ENCODE measurements at places on chromosomes 2 and 18.

DNA sequence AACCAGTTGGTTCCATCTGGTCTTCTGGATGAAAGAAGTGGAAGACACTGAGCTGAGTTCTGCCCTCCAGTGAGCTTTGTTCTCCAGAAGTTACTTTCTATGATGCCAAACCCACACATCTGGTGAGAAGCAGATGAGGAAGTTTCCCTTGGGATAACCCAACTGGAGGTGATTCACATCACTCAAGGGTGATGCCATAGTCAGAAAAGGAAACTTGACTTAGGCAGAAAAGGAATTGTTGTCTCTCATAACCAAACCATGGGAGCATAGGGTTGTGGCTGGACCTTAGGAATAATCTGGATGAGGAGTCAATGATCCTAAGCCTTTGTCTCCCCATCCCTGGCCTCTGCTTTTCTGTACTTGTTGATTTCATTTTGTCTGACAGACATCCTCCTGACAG is 43.7 kb downstream of the CDC42EP3 start:
- DNase-seq, result no peak

DNA sequence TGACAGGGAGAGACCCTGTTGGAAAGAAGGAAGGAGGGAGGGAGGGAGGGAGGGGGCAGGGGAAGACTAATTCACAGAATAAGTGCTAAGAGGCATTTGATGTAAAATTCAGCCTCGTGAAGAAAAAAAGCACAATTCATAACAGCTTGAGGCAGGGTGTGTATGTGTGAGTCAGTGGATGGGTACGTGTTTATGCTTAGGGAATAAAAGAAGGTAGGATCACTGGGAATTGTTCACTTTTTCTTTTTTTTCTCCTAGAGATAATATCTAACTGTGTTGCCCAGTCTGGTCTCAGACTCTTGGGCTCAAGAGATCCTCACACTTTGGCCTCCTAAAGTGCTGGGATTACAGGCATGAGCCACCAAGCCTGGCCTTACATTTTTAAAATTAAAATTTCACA is 39.2 kb downstream of the WDR33 start:
- DNase-seq, result no peak

DNA sequence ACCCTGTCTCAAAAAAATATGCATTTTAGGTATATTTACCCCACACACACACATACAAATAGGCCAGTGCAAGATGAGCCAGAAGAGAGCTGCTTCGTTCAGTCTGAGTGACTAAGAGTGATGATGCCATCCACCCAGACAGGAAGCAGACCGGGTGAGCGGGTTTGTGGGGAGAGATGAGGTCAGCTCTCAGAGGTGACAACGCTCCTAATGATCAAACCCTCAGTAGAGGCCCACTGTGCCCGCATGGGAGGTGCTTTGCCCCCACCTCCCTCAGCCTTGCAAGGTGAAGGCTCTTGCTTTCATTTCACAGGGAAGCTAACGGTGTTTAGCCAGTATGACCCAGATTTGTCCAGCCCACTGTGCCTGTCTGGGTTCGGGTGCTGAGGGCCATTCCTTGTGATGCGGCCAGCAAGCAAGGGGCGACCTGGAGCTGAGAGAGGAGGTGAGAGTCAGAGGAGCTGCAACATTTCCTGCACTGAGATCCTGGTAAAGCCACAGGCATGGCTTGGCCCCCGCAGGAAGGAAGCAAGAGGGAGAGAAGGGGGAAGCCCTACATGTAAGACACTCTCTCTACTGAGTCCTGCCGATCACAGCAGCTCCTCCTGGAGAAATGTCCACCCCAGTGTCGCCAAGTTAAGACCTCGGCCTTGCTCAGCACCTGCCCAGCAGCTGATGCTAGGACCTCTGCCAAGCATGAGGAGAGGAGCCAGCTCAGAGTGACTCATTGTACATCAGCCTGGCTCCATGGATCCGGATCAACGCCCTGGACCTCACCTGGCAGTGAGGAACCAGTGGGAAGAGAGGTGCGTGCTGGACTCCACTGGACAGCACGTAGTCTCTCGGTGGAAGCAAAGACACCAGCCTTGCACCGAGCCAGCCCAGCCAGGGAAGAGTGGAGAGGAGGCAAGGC is 37.0 kb downstream of the NIFK start:
- peak; percentile 92 for DNase-seq

DNA sequence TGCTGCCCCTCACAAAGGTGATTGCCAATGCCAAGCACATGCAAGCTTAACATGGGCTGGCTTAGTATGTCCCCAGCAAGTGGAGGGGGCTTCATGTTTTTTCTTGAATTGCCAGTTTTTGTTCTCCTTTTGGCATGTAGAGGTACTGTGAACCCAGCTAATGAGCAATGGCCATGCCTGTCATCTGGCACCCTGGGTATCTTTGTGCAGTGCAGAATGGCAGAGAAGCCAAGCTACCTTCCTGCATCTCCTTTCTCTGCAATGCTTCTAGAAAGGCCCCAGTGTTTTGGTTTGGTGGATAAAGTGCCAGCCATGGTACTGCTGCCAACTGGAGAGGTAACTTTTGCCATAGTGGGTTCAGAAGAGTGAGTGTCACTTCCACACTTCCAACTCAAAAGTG is 576.9 kb downstream of the CMPK2 start:
- no peak for DNase-seq

DNA sequence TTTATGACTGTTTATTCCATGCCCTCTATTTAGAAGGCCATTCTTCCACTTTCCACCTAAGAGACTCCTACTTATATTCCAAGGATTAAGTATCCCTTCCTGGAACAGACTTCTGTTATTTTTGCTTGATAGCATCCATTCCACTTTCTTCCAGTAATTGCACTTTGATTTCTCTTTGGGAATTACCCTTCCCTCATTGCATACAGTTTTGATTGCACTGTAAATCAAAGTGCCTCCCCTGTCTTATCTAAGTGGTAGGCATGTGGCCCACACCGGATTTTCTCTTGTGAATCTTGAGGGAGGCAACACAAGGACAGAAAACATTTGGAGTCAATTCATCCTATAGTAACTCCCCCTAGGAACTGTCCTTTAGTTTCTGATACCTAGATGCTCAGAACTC is 120.4 kb downstream of the PDE11A start:
- DNase-seq, result no peak

- no peak for DNase-seq
These were observed 62.5 kb downstream of the REEP1 start for GRCh38 chr2:86274918-86275275.

- no peak for DNase-seq
These were observed 89.2 kb downstream of the SOCS6 start for GRCh38 chr18:70377857-70378701.

DNA sequence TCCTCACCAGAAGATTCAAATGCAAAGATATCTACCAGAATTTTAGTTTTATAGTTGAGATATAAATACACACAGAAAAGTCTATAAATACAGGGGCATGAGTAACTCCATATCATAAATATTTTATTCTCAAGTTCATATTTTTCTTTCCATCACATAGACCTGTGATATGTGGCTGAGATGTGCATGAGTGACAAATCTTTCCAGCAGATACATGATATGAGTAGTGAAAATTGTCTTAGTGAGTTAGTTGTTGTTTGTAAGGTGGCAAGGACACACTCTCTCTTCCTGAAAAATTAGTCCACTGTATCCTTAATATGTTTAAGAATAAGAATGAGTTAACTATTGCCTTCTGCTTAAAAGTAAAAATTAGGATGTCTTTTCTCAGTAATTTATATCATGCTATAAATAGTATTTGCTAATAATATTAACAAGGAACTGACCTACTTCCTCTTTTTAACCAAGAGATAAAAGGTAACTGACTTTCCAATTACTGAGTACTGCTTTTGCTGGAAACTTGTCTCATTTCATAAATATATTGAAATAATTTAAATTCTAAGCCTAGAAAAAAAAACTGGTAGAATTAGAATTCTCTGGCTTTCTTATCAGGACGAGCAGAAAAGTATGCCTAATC is 85.2 kb upstream of the SESTD1 start:
- no peak for DNase-seq

DNA sequence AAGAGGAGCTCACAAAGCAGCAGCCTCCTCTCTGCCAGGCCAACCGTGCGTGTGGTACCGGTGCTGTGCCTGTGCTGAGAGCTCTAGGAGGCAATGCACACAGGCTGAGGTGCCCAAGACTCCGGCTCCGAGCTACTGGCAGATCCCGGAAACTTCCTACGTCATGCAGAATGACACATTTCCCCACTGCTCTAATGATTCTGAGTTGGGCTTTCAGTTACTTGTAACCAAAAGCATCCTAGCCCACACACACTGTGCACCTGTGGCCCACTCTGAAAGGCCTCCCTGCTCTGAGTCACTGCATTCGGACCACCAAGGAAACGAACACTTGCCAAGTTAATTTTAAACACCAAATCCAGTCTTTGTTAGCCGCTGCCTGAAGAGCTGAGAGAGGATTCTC is 9.3 kb upstream of the RNU4ATAC start:
- no peak for DNase-seq

- no peak for DNase-seq
These were observed 165.6 kb downstream of the KLHL29 start for GRCh38 chr2:23550553-23550952.

DNA sequence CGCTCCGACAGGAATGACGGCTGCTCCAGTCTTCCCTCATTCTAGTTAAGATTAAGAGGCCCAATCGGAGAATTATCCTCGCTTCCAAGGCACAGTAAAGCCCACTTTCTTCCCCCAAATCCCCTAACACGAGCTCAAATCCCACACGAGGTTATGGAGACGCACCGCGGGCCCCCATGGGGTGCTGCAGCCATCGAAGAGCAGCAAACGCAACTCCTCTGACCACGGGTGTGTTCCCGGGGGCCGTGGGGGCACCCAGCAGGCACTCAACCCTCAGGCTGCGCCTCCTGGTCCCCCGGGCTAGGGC is 446 bp downstream of the COPS9 start:
- no peak for DNase-seq

DNA sequence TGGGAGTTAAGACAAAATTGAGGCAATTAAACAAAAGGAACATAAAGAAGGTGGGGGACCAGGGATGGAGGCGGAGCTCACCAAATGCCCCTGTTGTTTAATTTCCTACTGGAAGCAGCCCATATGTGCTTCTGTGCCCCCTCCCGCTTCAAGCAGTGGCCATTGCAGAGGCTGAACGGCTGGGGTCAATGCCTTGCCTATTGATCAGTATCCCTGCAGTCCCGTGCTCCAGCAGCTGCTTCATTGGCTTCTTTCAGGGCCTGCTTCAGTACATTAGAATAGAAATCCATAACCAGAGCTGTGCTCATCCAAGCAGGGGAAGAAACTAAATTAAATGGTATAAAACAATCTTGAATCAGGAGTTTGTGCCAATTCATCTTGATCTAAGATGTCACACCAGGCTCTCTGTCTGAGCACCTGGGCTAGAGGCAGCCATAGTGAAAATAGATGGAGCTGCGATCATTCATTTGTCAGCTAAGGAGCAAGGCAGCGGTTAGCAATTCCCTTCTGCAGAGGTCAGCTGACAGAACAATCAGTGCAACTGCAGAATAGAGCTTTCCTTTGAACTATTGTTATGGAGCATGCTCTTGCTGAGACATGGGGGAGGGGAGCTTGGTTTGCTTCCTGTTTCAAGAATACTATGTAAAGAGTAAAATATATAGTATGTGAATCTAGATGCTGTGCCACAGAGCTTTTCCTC is 222.4 kb downstream of the WDR7 start:
- no peak for DNase-seq

DNA sequence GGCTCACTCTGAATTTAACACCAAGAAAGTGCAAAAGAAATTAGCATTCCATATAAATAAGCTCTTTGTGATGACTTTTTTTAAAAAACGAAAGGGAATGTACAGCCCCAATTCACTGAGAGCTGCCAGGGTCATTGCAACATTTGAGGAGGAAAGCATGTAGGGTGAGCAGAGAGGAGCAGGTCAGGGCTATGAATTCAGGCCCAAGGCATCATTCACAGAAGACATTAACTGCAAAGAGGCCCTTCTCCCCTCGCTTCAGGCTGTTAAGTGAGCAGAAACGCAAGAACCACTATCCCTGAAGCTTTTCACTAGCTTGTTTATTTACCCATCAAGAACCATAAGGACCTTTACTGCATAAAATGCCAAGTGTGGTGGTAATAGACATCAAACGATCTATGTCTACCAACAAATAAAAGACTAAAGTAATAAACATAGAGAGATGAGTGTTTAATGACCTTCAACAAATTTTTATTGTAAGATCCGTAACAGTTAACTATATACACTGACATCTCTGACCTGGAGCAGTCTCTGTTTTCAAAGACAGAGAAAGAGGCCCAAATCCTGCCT is 333.1 kb upstream of the HNRNPA3 start:
- no peak for DNase-seq

DNA sequence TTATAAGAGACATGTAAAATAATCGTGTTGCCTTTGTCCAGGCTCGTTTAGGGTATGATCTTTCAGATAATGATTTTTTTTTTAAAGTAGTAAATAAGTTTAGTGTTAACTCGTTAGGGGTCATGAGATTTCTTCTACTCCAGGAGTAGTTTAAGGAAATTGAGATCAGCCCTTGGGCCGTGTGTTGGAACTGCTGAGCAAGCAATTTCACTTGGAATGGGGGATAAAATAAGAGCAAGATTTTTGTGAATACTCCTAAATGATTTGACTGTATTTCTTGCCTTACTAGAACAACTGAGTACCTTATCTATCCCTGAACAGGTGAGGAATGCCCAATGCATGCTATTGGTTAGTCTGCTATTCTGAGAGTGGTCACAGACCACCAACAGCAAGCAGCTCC is 102.2 kb upstream of the SERPINE2 start:
- DNase-seq, result no peak

- no peak for DNase-seq
These were observed 22.4 kb upstream of the MSGN1 start for GRCh38 chr2:17793803-17794354.

GRCh38 chr2:188893972-188894371 is 80.2 kb upstream of the COL3A1 start:
- no peak for DNase-seq

DNA sequence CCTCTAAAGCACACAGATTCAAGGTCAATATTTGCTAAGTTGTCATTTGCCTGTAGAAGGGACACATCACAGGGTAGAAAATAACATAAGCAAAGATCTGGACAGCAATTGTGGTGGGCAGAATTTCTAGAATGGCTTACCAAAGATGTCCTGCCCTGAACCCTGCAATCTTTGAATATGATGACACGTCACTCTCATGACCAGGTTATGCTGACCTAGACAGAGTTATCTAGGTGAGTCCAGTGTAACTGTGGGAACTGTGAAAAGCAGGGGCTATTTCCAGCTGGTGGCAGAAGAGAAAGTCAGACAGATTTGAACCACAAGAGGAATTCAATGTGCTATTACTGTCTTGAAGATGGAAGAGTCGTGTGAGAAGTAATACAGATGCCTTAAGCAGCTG is 112.3 kb upstream of the CNGA3 start:
- no peak for DNase-seq

- DNase-seq, result no peak
These were observed 1621.3 kb downstream of the SUCLG1 start for GRCh38 chr2:82837588-82838304.

GRCh38 chr18:59885579-59886163 is 14.1 kb upstream of the PMAIP1 start:
- no peak for DNase-seq

GRCh38 chr2:148582679-148583511 is 61.7 kb upstream of the EPC2 start:
- DNase-seq, result no peak

DNA sequence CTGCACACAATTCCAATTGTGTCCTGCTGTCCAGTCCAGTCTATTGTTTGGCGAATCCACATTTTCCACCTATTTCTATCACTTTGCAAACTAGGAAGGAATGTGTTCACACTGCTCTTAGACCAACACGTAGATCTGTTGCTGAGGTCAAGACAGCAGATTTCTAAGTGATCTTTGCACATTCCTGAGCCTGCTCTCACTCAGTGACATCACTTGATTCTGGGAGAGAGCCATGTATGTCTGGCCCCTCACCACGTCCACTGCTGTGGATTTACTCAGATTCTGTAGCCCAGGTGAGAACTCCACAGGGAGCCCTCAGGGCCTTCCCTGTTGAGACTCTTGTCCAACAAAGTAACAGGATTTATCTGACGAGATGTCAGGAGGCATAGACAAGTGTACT is 317.2 kb downstream of the TSN start:
- DNase-seq, result peak; percentile 87

Measured in islet precursor cell (in vitro differentiated cells).